ENCODE measurements at places on chromosomes 5 and 9.
A peak's percentile ranks its signal among the peaks of the same experiment; 100 is the strongest.

- H3K4me3 ChIP-seq: no peak overlapping the region
- H3K27me3 ChIP-seq: no peaks in the 10 kb centered on the region
- H3K27ac ChIP-seq: no peak overlapping the region
- no peak for DNase-seq
These were observed 179.4 kb upstream of the NUDT12 start for GRCh38 chr5:103741984-103742383.

- no peak overlapping the region for H3K27ac ChIP-seq
- H3K4me3 ChIP-seq: no peak overlapping the region
- DNase-seq: no peak
- peaks cover 19% of the 10 kb centered on the region for H3K4me1 ChIP-seq
These were observed 127.5 kb downstream of the PPP2R2B start for GRCh38 chr5:146751054-146751453.

DNA sequence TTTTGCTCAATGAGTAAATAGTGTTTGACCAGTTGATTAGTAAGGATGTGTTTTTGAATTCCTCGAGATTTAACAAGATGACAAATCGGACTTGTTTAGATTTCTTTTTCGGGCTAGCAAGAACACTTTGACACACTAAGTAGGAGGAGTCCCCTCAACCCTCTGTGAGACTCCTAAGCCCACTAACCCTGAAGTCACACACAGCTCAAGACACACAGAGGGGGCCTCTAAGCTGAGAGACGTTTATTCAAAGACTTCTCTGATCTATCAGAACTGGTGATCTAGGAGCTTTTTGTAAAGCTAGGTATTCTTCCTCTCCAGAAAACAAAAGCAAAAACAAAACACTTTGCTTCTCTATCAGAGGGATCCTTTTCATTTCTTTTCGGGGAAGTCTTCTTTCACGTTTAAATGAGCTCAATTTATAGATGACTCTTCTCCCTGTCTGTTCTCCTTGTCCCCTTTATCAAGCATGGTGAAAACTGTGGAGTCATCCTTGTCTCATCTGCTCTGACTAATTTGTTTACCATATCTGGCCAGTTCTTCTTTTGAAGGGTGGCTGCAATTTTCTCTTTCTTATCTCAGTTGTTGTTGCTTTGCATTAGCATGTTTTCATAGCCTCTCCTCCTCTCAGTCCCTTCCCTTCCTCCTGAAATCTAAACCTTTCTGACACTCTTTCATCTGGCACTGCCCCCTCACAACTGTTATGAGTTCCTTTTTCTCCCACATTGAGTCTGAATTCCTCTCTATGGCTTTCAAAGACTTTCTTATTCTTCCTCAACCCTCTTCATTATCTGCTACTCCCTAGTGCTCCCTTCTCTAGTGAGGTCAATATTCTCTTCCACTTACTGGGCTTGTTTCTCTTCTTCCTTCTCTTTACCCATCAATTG is 68.5 kb upstream of the RAI14 start:
- H3K4me3 ChIP-seq: no peak overlapping the region
- DNase-seq: peak; percentile 4
- H3K36me3 ChIP-seq: no peaks in the 10 kb centered on the region
- H3K27me3 ChIP-seq: peaks cover 6% of the 10 kb centered on the region
- peak overlapping the region; percentile 59 for H3K27ac ChIP-seq

DNA sequence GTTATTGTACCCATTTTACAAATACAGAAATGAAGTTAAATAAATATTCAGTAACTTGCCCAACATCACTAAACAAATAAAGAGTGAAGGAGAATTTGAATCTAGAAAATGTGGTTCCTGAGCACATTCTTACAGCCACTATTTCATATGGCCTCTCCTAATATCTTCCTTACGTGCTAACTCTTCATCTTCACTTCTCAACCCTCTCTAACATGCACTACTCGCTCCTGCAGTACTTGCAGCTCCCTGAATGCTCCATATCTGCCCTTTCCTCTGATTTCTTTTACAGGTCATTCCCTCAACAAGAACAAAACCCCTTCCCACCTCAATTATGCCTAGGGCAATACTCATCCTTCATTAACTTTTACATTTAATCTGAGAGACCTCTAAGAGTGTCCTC is 711.5 kb downstream of the CETN3 start:
- DNase-seq: no peak
- no peaks in the 10 kb centered on the region for H3K36me3 ChIP-seq
- no peak overlapping the region for H3K4me3 ChIP-seq

DNA sequence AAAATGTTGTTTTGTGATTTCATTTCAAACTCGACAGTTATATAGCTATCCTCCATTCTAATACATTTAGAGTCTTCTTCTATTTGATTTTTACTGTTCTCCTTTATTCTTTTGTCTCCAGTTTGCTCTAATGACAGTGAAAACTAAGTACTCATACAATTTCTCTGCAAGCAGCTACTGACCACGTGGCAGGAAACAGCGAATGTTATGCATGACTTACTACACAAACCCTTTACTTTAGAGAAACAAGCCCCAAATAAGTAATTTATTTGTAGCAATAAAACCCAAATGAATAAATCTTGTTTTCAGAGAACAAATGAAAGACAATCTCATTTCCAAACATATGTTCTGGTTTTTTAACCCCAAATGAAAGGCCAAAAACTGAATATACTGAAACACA is 41.9 kb downstream of the CDH6 start:
- H3K27me3 ChIP-seq: no peaks in the 10 kb centered on the region
- H3K36me3 ChIP-seq: no peaks in the 10 kb centered on the region
- no peaks in the 10 kb centered on the region for H3K4me1 ChIP-seq
- no peak for DNase-seq

DNA sequence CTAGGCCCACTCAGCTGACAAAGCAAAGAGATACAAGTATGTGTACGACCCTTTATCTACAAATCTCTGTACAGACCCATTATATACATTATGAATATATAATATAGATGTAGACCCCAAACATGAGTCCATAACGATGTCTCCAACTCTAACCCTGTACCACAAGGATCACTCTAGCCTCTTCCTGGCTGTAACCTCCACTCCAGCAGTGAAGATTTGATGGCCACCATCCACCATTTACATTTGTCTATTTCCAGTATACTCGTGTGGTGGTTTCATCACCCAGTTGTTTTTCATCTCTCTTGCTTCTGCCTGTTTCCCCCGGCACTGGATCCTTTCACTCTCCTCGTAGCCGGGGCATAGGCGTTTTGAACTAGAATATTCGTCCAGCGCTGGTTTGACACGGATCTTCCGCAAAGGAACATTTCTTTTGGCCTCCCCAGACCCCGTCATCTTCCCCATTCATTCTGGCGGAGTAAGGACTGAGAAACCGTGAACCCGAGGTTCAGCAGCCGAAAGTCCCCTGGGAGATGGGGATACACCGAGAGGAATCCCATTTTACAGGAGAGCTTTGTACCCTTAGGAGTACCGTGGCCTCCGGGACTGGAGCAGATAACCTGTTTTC is 828 bp upstream of the TRIO start:
- peak overlapping the region; percentile 66 for H3K27ac ChIP-seq
- peak overlapping the region; percentile 82 for H3K4me3 ChIP-seq
- H3K4me1 ChIP-seq: peaks cover 30% of the 10 kb centered on the region
- peak; percentile 58 for DNase-seq

DNA sequence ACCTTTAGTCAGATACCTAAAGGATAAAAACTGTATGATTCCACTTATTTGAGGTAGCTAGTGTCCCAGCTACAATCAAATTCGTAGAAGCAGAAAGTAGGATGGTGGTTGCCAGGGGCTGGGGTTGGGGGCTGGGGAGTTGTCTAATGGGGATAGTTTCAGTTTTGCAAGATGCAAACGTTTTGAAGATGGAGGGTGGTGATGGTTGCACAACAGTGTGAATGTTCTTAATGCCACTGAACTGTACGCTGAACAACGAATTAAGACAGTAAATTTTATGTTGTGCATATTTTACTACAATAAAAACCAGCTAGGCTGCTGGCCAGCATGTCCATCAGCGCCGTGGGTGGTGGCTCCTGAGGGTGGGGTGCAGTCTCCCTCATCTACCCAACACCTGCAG is 137.8 kb downstream of the GADD45G start:
- H3K36me3 ChIP-seq: no peaks in the 10 kb centered on the region
- H3K27ac ChIP-seq: no peak overlapping the region
- H3K4me1 ChIP-seq: peaks cover 28% of the 10 kb centered on the region
- H3K27me3 ChIP-seq: no peaks in the 10 kb centered on the region
- no peak for DNase-seq
- H3K4me3 ChIP-seq: no peak overlapping the region

GRCh38 chr9:108478431-108479332 is 377.1 kb downstream of the ACTL7B start:
- no peaks in the 10 kb centered on the region for H3K36me3 ChIP-seq
- peak; percentile 44 for DNase-seq
- no peak overlapping the region for H3K4me3 ChIP-seq
- H3K27me3 ChIP-seq: no peaks in the 10 kb centered on the region

DNA sequence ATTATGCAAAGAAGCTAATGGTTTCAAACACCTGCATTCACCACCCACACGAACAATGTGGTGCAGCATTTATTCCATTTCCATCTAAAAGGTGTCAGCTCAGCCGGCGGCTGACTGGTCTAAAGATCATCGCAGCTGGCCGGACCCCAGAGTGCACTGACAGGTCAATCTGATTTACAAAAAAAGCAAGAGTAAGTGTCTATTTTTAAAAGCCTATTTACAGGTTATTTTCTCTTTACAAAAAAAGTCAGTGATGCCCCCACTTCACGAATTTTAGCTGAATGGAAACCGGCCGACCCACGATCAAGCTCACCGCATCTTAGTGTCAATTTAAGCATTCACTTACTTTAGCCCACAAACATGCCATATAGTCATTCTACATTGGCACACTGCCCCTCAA is 58.3 kb downstream of the SEMA4D start:
- DNase-seq: no peak
- no peak overlapping the region for H3K4me3 ChIP-seq
- no peak overlapping the region for H3K27ac ChIP-seq
- peaks cover 24% of the 10 kb centered on the region for H3K36me3 ChIP-seq
- H3K27me3 ChIP-seq: no peaks in the 10 kb centered on the region
- H3K4me1 ChIP-seq: peaks cover 65% of the 10 kb centered on the region

- peaks cover 69% of the 10 kb centered on the region for H3K36me3 ChIP-seq
- H3K27me3 ChIP-seq: no peaks in the 10 kb centered on the region
- no peaks in the 10 kb centered on the region for H3K4me1 ChIP-seq
- no peak for DNase-seq
- H3K4me3 ChIP-seq: no peak overlapping the region
These were observed 13.7 kb downstream of the TEX53 start for GRCh38 chr9:114643896-114644295.

DNA sequence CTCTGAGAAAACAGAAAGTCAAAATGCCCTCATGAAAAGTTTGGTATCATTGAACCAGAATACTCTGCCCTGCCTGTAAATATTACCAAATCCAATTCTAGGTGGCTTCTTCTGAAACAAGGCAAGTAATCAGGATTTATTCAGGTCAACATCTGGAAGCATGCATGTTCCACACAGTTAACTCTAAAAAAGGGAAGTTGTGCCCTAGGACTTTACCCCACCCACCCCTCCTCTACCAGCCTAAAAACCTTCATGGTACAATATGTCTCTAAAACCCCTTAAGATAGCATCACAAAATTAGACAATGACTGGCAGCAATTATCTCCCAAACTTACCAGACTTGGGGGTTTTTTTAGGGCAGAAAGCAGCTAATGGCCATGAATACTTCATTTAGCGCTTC is 414.8 kb upstream of the SLC30A5 start:
- no peaks in the 10 kb centered on the region for H3K27me3 ChIP-seq
- no peaks in the 10 kb centered on the region for H3K4me1 ChIP-seq
- no peak overlapping the region for H3K27ac ChIP-seq
- H3K4me3 ChIP-seq: no peak overlapping the region
- DNase-seq: peak; percentile 51

DNA sequence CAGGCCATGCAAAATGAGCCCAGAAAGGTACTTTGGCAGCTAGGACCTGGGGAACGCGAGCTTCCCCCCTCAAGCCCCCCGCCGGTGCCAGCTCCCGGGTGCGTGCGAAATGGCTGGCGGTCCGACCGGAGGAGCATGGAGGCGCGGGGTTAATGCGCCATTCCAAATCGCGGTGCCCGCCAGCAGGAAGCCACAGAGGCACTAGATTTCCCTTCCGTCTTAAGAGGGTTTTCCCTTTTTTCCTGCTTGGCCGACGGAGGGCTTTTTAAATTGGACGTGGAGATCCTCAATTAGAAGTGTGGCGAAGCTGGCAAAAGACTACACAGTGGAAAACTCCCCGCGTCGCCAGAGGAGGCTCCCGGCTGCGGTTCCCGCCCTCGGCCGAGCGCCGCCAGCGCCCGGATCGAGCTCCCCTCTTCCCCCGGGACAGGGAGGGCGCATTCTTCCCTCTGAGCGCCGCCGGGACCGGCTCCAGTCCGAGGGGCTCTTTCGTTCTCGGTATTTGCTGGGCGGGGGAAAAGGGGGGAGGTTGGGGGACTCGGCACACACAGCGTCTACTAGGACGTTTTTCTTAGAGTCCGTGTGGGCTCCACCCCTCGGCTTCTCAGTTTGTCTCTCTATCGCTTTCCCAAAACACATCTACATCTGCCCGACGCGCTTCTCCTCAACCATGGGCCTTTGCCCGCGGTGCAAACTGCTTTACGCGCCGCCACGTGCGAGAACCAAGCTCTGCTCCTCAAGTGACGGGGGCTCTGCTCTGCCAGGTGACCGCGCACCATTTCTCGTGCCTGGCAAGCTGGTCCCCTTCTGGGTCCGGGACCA is 3.0 kb downstream of the GDNF start:
- H3K4me1 ChIP-seq: peaks cover 67% of the 10 kb centered on the region
- no peaks in the 10 kb centered on the region for H3K36me3 ChIP-seq
- peaks cover 76% of the 10 kb centered on the region for H3K27me3 ChIP-seq
- DNase-seq: no peak
- no peak overlapping the region for H3K27ac ChIP-seq

DNA sequence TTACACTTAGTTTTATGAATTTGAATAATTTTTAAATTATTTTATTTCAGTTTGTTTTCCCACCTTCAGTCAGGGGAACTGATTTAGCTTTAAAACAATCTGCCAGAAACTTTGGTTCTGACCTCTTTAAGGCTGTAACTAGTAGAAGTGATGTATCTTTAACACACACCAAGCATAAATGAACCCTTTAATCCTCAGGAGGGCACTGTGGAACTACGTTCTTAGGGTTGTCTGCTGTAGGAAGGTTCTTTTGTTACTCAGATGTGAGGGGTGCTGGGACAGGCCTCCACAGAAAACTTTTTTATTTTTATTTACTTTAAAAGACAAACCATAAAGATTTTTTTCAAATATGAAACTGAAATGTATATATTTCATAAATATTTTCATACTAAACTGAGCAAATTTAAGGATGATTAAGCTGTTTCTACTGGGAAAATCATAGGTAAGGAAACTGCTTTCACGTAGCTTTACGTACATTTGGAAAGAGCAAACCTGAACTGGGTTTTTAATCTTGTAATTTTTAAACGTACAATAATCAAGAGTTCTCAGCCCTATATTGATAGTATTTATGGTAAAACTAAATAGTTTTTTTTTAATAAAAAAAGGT is 5.3 kb downstream of the KLF4 start:
- peaks cover 13% of the 10 kb centered on the region for H3K36me3 ChIP-seq
- peak; percentile 75 for DNase-seq
- peaks cover 34% of the 10 kb centered on the region for H3K27me3 ChIP-seq
- H3K4me3 ChIP-seq: no peak overlapping the region
- H3K4me1 ChIP-seq: peaks cover 17% of the 10 kb centered on the region

- no peaks in the 10 kb centered on the region for H3K36me3 ChIP-seq
- no peak overlapping the region for H3K4me3 ChIP-seq
- peaks cover 4% of the 10 kb centered on the region for H3K4me1 ChIP-seq
These were observed 299.1 kb downstream of the EPB41L4A start for GRCh38 chr5:112119969-112120368.

All from common myeloid progenitor, CD34-positive (primary cell).